ENCODE measurements at places on chromosomes 4 and X. TPM values are rescaled to one million over a fixed set of nuclear protein-coding genes. Genes with fewer than 3 reads are reported as not detected.

BEX5 gene
- 1.2 TPM for total RNA-seq

AR gene
- total RNA-seq, result not detected

TMSB15B gene
- total RNA-seq, result 7.2 TPM

ZFYVE28 gene
- 1.9 TPM for total RNA-seq

BMP3 gene
- under 0.01 TPM for total RNA-seq

PDGFC gene
- 39.2 TPM for total RNA-seq

ALB gene
- total RNA-seq, result 0.24 TPM

IQCM gene
- not detected for total RNA-seq

SULT1E1 gene
- total RNA-seq, result 0.24 TPM

PNMA3 gene
- not detected for total RNA-seq

All from tracheal epithelial cell (primary cell).